Urothelium cell line (cell line): ENCODE measurements at places on chromosomes 3 and 15.

- DNase-seq = no peak
Measured at GRCh38 chr15:66670175-66670574, 31.9 kb upstream of the SMAD6 start.

DNA sequence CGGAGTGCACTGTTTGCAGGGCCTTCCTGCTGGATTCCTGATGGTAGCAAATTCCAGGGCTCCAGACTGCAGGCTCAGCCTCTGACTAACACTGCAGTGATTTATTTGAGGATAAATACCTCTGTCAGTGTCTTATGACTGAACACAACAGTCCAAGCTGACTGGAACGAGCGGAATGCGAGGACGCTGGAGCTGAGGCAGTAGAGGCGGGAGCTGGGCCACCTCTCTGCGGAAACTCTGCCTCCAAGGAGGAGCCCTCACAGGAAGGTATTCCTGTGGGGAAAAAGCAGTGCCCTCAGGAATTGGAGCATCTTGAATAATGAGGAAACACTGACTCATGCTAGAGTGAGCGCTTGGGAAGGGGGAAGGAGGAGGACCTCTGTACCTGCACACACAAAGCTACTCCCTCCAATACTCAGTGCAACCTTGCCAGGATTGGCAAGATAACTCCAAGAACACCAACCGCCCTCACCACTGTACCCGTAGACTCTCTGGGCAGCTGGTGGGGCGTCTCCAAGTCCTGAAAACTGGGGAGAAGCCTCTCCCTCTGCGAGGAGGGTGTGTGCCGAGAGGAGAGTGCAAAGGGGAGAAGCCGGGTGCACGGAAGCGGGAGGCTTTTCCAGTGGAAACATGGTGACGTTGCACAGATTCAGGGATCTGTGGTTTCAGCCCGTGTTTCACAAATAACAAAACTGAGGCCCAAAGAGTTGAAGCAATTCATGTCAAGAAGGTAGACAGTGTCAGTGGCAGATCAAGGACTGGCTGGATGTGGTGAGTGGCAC is 43.0 kb downstream of the VGLL4 start:
- DNase-seq = peak; percentile 90

GRCh38 chr3:113285226-113285625 is 73.9 kb downstream of the BOC start:
- no peak for DNase-seq

DNA sequence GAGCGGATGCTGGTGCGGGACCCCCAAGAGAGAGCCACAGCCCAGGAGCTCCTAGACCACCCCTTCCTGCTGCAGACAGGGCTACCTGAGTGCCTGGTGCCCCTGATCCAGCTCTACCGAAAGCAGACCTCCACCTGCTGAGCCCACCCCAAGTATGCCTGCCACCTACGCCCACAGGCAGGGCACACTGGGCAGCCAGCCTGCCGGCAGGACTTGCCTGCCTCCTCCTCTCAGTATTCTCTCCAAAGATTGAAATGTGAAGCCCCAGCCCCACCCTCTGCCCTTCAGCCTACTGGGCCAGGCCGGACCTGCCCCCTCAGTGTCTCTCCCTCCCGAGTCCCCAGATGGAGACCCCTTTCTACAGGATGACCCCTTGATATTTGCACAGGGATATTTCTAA is 6.9 kb downstream of the ANKRD63 start:
- no peak for DNase-seq

DNA sequence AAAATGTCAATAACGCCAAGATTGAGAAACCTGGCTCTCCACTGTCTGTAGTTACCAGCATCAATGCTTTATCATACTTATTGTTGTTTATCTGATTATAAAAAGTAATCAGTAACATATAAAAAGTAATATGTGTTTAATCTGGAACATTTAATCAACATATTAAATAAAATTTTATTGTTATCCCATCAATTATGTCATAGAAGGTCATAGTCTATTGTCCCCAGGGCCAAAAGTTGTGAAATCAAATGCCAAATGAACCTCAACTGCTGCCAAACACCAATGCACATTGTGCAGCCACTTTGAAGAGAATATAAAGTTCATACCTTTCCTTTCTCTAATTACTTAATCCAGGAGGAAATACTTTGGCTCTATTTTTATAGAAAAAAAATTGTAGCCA is 106.6 kb downstream of the EOMES start:
- no peak for DNase-seq

DNA sequence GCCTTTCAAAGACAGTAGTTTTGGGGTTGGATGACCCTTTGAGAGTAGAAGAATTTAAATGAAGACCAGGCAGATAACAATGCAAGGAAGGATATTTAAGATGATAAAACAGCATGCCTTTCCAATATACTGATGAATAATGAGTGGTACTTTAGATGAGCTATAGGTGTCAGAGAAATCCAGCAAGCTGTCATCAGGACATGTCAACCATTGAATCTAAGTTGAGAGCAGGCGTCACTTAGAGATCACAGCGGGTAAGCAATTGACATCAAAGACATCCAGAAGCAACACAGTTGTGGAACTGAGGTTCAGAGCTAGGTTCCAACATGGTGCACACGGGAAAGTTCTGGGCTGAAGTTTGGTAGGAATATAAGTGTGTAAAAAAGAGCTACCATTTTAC is 25.0 kb downstream of the CCDC54 start:
- DNase-seq = no peak

- DNase-seq = no peak
Measured at GRCh38 chr15:94001255-94001801, 230.0 kb upstream of the MCTP2 start.

- DNase-seq = peak; percentile 23
Measured at GRCh38 chr3:102400142-102400541, 34.7 kb upstream of the ZPLD1 start.

DNA sequence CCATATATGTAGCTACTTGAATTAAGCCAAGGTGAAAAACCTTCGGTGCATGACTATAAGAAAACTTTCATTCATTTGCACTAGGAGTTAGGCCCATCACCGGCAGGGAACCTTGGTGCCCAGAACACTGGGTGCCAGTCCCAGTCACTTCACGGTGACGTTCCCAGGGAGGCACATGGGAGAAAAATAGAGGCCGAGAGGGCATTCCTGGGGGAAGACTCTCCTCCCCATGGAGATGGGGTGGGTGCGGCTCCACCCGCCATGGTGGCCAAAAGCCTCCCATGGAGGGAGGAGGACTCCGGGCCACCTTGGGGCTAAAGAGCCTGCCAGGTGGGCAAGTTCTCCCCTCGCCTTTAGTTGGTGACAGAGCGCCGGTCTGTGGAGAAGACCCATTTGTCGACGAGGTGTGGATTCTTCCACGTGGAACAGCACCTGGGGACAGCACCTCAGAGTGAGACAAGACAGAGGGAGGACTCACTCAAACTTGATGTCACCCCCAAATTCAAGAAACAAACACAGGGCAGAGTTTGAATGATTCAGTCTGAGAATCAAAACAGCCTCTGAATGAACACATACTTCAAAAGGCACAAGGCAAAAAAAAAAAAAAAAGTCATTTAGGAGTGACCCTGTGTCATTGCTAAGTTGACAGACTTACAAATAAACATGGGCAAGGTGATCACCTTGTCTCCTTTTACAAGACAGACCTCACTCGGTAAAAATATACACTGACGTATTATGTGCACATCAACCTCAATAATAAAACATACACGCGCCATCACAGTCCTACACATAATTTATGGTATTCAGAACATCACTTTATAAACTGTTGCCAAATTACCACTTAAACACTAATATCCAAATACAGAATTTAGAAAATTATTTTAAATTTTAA is 38.6 kb downstream of the ZXDC start:
- no peak for DNase-seq

DNA sequence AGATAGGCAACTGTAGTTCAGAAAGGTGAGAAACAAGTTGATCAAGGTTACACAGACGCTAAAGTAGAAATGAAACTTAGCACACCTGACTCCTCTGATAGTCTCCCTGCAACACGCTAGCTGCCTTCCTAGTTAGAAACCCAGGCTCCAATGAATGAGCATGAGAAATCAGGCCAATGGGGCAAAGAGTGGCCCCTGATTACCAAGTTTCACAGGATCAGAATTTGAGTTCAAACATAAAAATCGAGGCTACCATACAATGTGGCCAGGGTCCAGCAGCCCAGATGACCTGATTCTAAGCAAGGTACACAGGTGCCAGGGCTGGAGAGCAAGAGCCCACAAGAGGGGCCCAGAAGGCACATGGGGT is 7.7 kb downstream of the PLD1 start:
- no peak for DNase-seq

- no peak for DNase-seq
Measured at GRCh38 chr15:58924327-58924726, 9.2 kb downstream of the SLTM start.

GRCh38 chr3:98733812-98734281 is 29.3 kb upstream of the ST3GAL6 start:
- DNase-seq = peak; percentile 21

- no peak for DNase-seq
Measured at GRCh38 chr3:17025594-17026139, 140.9 kb downstream of the PLCL2 start.

GRCh38 chr15:56608140-56608778 is 125.0 kb downstream of the ZNF280D start:
- no peak for DNase-seq

DNA sequence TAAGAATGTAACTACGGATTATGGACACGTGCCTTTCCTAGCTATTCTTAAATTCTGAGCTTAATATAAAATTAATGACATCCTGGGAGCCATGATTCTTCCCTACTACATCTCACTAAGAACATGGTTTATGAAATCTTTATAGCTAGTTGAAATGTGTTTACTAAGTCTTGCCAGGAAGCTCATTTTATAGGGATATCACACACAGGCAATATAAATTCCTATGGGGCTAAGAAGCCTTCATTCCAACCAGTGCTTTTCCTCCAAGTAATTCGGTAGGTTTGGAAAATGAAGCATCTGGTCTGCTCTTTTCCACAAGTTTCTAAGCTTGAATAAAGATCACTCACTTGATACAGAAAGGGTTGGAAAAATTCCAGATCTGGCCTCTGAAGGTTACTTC is 802.6 kb downstream of the FHIT start:
- no peak for DNase-seq

- no peak for DNase-seq
Measured at GRCh38 chr15:101425787-101426365, 63.6 kb downstream of the PCSK6 start.

GRCh38 chr3:45861043-45861719 is 19.3 kb upstream of the LZTFL1 start:
- DNase-seq = no peak

DNA sequence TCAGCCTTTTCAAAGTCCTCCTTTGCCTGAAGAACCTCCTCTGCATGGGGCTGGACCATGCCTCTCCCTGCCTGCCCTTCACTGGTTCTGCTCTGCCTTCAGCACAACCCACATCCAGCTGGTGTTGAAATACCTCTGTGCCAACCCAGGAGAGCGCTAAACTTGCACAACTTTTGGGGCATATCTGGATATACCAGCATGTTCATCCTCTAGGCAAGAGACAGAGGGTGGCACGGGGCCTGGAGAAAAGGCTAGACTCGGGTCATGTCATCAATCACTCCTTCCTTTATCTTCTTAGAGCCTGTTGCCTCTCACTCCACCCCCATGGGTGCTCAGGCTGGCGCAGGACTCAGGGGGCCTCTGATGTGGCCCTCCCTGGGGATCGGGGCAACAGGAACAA is 4.8 kb downstream of the SEMA4B start:
- DNase-seq = no peak

- DNase-seq = no peak
Measured at GRCh38 chr3:111781561-111782446, 77.3 kb upstream of the PHLDB2 start.

DNA sequence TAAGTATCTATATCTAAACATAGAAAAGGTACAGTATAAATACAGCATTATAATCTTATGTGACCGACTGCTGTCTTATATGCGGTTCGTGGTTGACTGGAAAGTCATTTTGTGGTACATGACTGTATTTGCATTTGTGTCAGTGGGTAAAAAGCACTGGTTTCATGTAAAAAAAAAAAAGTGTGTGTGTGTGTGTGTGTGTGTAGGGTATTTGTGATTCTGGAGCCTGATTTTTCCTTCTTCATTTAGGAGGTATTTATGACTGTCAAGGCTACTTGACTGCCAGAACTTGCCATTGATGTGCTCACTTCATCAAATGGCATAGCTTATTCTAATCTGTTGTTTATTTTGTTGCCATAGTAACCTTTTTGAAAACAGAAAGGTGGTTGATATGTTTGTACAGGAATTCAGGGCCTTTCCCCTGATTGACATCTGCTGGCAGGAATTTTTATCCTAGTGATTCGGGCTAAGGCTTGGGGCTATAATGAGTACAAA is 63.2 kb downstream of the AKAP13 start:
- peak; percentile 14 for DNase-seq

- DNase-seq = no peak
Measured at GRCh38 chr3:32077260-32078084, 28.9 kb upstream of the GPD1L start.

DNA sequence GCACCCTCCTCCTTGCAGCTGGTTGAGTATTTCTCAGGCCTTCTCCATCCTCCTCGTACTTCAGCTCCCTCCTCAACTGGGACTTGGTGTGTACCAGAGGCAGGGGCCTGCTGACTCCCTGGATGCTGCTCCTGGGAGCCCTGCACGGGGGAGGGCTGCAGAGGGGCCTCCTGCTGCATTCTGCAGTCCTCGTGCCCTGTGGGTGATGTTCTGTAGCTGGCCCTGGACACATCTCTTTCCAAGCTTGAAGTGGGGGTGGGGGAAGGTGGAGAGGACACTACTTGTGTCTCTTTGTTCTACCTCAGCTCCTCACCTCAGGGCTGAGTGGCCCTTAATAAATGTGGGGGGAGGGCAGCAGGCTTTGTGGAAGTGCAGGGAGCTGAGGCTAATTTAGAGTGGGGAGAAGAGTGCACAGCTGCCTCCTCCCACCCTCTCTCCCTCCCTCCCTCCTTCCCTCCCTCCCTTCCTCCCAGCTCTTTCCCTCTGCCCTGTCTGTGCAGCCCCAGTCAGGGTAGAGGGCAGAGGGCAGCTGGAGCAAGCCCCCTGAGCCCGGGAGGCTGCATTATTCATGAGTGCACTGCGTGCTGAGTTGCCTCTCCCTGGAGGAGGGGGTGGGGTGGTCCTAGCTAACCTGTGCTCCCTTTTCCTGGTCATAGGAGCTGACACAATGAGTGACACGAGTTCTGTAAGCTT is 3.7 kb upstream of the GRM2 start:
- DNase-seq = no peak
